ENCODE measurements at places on chromosomes 16 and 17. TPM values are rescaled to one million over a fixed set of nuclear protein-coding genes. Genes with fewer than 3 reads are reported as not detected.

- DNase-seq, result no peak
These were observed 201.2 kb downstream of the GRIN2A start for GRCh38 chr16:9980981-9981380.

DNA sequence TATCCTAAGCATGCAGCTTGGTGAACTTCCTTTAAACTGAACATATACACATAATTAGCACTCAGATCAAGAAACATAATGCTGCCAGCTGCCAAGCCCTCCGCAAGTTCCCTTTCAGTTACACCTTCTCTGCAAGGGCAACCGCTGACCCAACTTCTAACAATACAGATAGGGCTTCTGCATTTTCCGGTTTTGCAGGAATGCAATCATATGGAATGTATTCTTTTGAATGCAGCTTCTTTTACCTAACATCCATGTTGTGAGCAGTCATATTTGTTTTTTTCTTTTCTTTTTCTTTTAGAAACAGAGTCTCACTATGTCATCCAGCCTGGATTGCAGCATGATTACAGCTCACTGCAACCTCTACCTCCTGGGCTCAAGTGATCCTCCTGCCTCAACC, 110.7 kb downstream of the GSG1L start:
- DNase-seq, result peak; percentile 4

DNA sequence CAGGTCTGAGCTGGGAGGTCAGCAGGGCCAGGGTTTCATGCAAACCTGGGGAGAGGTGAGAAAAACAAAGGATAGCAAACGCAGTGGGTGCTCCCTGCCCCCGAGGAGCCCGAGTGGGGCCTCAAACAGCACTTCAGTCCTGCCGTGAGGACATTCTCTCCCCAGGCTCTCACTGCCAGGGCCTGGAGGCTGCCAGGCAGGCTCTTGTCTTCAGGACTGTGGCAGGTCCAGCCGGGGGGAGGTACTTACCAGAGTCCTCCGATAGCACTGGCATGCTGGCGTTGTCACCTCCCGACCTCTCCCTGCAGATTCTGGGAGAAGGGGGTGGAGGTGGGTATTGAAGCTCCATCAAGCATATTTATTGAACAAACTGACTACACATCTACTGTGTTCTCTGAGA, 1.3 kb downstream of the MPP3 start:
- DNase-seq, result no peak

DNA sequence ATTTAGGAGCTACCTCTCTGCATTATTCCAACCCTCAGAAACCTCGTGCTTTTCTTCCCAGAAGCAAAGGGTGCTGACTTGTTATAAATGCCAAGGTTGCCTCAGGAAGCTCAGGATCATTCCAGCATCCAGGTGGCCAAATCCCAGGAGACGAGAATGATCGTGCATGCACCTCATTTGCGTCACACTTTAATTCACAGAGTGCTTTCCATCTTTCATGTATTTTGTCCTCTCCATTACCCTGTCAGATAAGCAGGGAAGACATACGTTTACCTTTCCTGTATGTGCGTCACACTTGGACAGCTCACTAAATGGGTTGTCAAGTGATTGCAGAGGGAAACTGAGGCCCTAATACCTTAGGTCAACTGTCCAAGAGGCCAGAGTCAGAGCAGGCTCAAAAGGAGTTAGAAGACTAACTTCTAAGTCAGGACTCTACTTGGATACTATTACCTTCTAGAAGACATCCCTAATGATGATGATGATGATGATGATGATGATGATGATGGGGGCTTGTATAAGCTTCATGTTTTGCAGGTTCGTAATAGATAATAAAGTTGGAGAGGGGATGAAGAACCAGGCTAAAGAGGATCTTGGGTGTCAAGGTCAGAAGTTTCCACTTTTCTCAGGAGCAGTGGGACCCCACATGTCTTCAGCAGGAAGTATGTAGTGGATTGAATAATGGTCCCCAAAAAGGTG, 150.6 kb upstream of the TNRC6C start:
- no peak for DNase-seq

DNA sequence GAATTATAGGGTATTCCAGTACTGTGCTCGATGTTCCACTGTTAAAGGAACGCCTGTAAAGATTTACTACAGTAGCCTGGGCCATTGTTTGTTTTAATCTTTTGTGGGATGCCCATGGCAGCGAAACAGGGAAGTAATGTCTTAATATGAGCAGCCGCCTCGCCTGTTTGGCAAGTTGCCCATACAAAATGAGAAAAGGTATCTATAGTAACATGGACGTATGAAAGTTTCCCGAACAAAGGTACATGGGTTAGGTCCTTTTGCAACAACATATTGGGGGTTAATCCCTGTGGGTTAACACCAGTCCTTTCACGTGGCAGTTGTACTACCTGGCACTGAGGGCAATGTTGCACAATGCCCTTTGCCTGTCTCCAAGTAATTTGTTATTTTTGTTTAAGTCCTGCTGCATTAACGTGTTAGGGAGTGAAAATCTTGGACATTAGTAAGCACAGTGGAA, 21.1 kb upstream of the TMC5 start:
- DNase-seq, result no peak

GRCh38 chr17:31584438-31585279, 193.2 kb downstream of the RAB11FIP4 start:
- no peak for DNase-seq

DNA sequence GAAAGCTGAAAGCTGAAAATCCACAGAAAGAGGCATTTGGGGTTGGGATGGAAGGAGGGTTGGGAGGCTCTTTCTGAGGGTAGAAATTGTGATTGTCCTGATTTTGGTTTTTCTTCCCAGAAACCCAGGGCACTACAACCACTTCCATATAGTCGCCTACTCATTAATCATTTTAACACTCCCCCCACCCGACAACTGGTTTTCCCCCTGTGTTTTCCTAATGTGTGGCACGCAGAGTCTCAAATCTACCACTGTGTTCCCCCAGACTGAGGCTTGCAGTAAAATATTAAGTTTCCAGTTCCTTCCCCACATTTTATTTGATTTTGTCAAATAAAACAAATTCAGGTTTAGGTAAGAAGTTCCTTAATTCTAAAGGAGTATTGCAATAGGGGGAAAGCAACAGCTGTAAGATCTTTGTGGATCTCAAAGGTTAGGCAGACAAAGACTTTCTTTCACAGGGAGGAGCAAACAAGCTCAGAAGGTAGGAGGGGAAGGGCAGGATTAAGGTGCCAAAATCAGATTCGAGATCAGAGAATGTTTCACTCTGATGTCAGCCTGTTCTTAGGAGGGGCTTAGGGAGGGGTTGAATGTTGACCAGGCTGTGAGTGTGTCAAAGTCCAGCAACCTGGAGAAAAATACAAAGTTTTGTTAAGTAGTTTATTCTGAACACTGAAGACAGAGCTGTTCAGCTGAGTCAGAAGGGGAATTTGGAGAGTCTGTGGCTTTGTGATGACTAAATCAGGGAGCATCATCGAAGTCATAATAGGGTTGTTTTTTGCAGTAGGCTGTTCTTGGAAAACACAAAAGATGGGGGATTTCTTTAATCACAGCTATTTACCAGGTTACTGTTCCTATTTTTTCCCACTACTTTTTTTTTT, 3.6 kb downstream of the ZNF267 start:
- no peak for DNase-seq

GRCh38 chr17:48438516-48439061, 8.6 kb upstream of the SKAP1 start:
- no peak for DNase-seq

DNA sequence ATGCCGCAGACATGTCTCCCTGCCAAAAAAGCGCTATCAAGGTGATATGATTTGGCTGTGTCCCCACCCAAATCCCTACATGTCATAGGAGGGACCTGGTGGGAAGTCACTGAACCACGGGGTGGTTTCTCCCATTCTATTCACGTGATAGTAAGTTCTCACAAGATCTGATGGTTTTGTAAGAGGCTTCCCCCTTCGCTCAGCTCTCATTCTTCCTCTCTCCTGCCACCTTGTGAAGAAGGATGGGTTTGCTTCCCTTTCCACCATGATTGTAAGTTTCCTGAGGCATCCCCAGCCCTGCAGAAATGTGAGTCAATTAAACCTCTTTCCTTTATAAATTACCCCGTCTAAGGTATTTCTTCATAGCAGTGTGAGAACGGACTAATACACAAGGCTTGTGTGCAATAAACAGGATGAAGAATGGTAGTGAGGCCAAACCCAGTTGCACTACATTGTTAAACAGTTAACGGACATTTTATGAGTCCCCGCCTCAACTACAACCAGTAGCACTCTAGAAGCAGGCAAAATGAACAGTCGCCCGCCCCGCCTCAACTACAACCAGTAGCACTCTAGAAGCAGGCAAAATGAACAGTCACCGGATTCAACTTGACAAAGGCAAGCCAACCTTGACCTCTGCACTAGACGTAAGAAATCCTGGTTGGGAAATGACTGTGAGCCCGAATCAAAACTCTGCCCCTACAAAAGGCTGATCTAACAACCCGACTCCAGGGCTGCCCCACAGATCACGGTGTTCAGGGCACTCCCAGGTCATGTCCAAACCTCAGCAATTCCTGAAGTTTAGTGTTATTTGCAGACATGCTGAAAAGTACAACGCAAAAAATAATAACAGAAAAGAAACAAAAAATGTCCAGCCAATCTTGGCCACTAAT, 26.3 kb downstream of the VPS53 start:
- DNase-seq, result no peak

DNA sequence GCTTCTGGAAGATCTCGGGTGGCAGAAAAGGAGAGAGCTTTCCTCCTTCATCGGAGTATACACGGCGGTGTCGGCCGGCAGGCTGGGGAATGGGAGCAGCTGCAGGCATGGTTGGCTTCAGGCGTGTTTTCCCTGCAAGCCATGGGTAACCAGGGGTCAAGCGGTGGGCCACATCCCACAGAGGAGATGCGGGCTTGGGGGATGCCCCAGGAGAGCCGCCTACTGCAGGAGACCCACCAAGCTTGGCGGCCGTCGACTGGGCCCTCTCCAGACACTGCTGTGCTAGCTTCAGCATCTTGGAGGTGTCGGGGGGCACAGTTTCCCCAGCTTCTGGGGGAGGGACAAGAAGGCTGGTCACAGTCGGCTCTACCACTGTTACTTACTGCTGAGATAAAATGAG, 4.2 kb downstream of the VPS9D1 start:
- no peak for DNase-seq

DNA sequence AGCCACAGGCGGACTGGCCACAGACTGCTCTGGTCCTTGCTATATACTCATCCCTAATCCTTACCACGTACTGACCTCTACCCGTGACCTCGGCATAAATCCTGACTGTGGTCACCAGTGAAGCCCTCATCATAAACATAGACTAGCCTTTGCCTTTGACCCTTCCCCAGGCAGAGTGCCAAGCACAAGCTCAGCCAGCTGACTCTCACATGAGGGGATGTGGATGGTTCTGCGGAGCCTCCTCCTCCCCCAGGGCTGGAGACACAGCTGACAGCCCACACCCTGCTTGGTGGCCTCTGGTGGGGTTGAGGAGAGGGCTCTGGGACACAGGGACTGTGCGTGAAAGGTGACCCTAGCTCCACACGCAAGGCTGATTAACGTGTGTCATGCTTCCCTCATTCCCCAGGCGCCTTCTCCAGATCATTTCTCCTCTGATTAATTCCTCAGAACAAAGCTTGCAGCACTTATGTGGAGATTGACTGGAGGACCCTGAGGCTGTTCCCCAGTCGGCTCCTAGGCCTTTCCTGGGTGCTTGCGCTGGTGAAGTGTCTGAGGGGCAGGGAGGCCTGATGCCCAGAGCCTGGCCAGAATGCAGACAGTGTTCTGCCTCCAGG, 241.5 kb upstream of the NLRP1 start:
- no peak for DNase-seq

- no peak for DNase-seq
These were observed 6.7 kb upstream of the CIITA start for GRCh38 chr16:10870137-10870776.

- no peak for DNase-seq
These were observed 46.8 kb downstream of the RNF112 start for GRCh38 chr17:19457830-19458271.

- no peak for DNase-seq
These were observed 50.8 kb upstream of the KLHDC4 start for GRCh38 chr16:87816507-87817100.

DNA sequence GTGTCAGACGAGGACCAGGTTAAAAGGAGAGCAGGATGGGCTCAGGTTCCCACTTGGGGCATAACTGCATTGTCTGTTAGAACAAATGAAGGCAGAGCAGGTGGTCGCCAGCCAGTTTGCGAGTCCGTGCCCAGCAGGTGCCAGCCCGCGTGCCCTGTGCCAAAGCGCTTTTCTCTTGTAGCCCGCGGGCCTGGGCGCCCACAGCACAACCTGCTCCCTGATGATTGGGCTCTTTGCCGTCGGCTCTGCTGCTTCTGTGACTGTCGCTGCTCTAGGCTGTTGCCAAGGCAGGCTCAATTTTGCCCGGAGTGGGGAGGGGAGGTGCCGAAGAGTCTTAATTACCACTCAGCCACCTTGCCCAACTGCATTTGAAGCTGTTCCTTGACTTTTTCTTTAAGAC, 21.1 kb downstream of the KNOP1 start:
- DNase-seq, result no peak

DNA sequence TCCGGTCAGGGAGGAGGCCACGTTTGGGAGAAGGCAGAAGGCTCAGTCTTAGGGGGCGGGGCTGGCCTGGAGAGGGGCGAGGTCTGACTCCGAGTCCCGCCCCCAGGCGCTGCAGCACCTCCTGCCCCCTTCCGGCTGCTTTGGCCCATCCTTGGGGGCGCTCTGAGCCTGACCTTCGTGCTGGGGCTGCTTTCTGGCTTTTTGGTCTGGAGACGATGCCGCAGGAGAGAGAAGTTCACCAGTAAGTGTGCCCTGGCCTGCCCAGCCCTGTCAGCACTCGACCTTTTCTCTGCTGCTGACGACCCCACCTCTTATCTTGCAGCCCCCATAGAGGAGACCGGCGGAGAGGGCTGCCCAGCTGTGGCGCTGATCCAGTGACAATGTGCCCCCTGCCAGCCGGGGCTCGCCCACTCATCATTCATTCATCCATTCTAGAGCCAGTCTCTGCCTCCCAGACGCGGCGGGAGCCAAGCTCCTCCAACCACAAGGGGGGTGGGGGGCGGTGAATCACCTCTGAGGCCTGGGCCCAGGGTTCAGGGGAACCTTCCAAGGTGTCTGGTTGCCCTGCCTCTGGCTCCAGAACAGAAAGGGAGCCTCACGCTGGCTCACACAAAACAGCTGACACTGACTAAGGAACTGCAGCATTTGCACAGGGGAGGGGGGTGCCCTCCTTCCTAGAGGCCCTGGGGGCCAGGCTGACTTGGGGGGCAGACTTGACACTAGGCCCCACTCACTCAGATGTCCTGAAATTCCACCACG, 1.5 kb downstream of the TNFRSF12A start:
- peak; percentile 90 for DNase-seq

DNA sequence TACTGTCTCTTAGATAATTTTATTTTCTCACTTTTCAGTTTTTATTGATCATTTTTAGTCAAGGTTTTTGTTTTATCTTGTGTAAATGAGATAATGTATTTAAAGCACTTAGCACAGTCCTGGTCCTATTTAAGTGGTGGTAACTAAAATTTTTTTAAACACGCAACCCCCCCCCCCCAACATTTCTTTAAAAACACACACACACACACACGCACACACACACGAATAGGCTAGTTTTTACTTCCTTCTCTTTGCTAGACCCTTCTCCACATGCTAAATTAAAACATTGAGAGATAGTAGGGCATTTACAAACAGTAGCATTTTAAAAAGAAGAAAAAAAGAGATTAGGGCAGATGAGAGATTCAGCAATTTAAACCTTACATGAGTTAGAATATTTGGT, 5.0 kb downstream of the NFATC3 start:
- no peak for DNase-seq

Gene MMP28
- total RNA-seq, result 76.5 TPM

Gene UNKL
- 81.0 TPM for total RNA-seq

Gene SP6
- 15.5 TPM for total RNA-seq

Gene KRT32
- 71.2 TPM for total RNA-seq

Gene MYO15B
- total RNA-seq, result 28.4 TPM

Gene TRIM37
- 11.1 TPM for total RNA-seq

Gene SNX20
- 0.87 TPM for total RNA-seq
